ENCODE measurements at places on chromosomes 16 and 17. TPM values are rescaled to one million over a fixed set of nuclear protein-coding genes. Genes with fewer than 3 reads are reported as not detected.
A peak's percentile ranks its signal among the peaks of the same experiment; 100 is the strongest.

The CSH1 gene
- not detected for total RNA-seq

The CLDN9 gene
- total RNA-seq = 1.5 TPM

The MPV17L gene
- total RNA-seq = 5.0 TPM

The VMO1 gene
- 8.3 TPM for total RNA-seq

The FOXJ1 gene
- not detected for total RNA-seq

The RHBDL1 gene
- 0.42 TPM for total RNA-seq

The SLC16A3 gene
- total RNA-seq = 76.0 TPM

The SLC43A2 gene
- total RNA-seq = 21.1 TPM

The INCA1 gene
- total RNA-seq = 1.2 TPM

The KIF2B gene
- total RNA-seq = not detected

The PRDM7 gene
- total RNA-seq = not detected

The SDR42E2 gene
- not detected for total RNA-seq

The FAM222B gene
- 23.4 TPM for total RNA-seq

GRCh38 chr17:12599186-12599920, 66.3 kb upstream of the MYOCD start:
- DNase-seq = no peak
- no peak overlapping the region for H3K27ac ChIP-seq
- no peaks in the 10 kb centered on the region for H3K4me1 ChIP-seq
- H3K27me3 ChIP-seq = no peaks in the 10 kb centered on the region
- no peak overlapping the region for H3K4me3 ChIP-seq

- H3K4me3 ChIP-seq = no peak overlapping the region
- no peak overlapping the region for H3K27ac ChIP-seq
- H3K27me3 ChIP-seq = no peaks in the 10 kb centered on the region
- no peaks in the 10 kb centered on the region for H3K36me3 ChIP-seq
- no peak for DNase-seq
- peaks cover 8% of the 10 kb centered on the region for H3K4me1 ChIP-seq
Measured at GRCh38 chr16:80065541-80065940, 465.0 kb upstream of the MAF start.

DNA sequence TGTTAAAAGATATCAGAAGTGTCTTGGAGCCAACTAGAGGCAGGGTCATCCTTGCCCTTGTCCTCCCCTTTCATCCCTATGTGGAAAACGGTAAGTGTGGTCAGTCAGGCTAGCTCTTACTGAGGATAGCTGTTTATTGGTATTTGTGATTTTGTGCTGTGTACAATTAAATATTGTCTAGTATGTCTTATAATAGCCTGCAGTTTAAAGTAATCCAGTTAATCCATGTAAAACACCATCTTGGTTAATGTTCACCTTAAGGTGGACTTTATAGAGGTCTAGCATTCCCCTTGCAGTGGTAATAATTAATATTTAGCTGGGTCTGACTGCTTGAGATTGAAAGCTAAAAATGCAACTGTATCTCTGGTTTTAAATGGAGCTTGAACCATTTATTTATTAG, 25.6 kb downstream of the METTL9 start:
- H3K27me3 ChIP-seq = no peaks in the 10 kb centered on the region
- peaks cover 7% of the 10 kb centered on the region for H3K36me3 ChIP-seq
- H3K4me3 ChIP-seq = no peak overlapping the region
- peaks cover 4% of the 10 kb centered on the region for H3K4me1 ChIP-seq
- H3K27ac ChIP-seq = no peak overlapping the region

GRCh38 chr17:10756619-10757018, 26.8 kb upstream of the TMEM220 start:
- no peaks in the 10 kb centered on the region for H3K27me3 ChIP-seq
- H3K4me1 ChIP-seq = no peaks in the 10 kb centered on the region
- no peak overlapping the region for H3K4me3 ChIP-seq

DNA sequence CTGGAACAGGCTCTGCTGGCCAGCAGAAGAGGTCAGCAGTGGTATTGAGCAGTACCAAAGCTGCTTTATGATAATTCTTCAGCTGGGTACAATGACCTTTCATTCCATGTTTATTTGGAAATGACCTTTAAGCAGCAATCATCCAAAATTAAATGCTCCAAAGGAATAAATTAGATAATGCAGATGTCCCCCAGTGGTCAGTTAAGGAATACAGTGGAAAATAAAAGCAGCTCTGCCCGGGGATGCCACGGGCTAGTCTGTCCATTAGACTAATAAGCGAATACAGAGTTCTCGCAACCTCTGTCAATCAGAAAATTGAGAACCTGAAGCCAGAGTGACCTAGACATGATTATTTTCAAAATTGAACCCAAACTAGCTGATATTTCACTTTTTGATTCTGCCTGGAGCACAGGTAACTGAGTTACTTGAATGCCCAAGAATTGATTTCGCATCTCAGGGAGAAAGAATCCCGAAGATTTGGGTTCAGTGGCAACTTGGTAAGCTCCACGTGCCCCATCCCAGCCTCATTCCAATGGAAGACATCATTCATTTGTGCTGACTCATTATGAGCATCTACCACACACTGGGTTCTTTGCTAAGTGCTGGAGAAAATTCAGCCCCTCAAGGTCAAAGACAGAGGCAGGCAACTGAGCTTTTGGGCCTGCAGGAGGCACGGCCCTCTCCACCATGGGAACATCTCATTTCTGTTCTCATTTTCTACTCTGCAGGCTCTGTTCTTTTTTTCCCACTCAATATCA, 34.4 kb upstream of the SLC39A11 start:
- H3K27me3 ChIP-seq = no peaks in the 10 kb centered on the region
- H3K27ac ChIP-seq = no peak overlapping the region
- H3K4me3 ChIP-seq = no peak overlapping the region
- DNase-seq = no peak

- H3K27me3 ChIP-seq = no peaks in the 10 kb centered on the region
- no peak overlapping the region for H3K4me3 ChIP-seq
- peaks cover 4% of the 10 kb centered on the region for H3K4me1 ChIP-seq
- DNase-seq = no peak
- no peaks in the 10 kb centered on the region for H3K36me3 ChIP-seq
- no peak overlapping the region for H3K27ac ChIP-seq
Measured at GRCh38 chr16:68533937-68534336, 5.2 kb upstream of the ZFP90 start.

GRCh38 chr17:73430848-73431247, 119.0 kb upstream of the CDC42EP4 start:
- no peak for DNase-seq
- no peak overlapping the region for H3K4me3 ChIP-seq
- H3K4me1 ChIP-seq = no peaks in the 10 kb centered on the region
- H3K27ac ChIP-seq = no peak overlapping the region

DNA sequence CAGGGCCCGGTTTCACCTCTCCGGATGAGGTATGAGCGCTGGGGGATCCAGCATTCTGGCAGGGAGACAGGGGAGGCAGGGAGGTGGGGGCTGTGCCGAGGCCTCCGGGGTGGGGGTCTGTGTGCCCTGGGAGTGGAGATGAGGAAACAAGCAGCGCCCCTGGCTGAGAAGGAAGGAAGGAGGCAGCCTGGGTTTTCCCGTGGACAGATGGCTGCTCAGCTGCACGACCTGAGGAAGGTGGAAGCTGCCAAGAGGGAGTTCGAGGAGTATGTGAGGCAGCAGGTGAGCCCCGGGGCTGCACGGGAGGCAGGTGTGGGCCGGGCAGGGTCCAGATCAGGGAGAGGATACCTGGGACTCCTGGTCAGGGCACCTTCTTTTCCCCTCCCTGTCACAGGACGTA, 4.3 kb downstream of the RNF112 start:
- no peaks in the 10 kb centered on the region for H3K36me3 ChIP-seq
- H3K27ac ChIP-seq = no peak overlapping the region
- H3K27me3 ChIP-seq = no peaks in the 10 kb centered on the region
- H3K4me1 ChIP-seq = peaks cover 13% of the 10 kb centered on the region
- no peak overlapping the region for H3K4me3 ChIP-seq
- DNase-seq = no peak

DNA sequence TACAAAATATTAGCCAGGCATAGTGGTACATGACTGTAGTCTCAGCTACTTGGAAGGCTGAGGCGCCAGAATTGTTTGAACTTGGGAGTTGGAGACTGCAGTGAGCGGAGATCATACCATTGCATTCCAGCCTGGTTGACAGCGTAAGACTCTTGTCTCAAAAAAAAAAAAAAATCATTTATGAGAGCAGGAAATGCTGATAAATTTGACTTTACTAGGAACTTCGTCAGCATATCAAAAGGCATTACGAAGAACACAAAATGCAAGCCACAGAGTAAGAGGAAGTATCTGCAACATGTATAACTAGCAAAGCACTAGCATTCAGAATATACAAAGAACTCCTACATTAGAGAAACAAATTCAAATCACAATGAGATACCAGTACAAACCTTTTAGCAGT, 279.3 kb downstream of the ZFHX3 start:
- H3K27ac ChIP-seq = no peak overlapping the region
- H3K36me3 ChIP-seq = no peaks in the 10 kb centered on the region
- no peak for DNase-seq
- no peaks in the 10 kb centered on the region for H3K27me3 ChIP-seq
- H3K4me1 ChIP-seq = no peaks in the 10 kb centered on the region

GRCh38 chr16:52976539-52977167, 76.0 kb downstream of the CHD9NB start:
- H3K4me1 ChIP-seq = no peaks in the 10 kb centered on the region
- H3K36me3 ChIP-seq = no peaks in the 10 kb centered on the region
- H3K27ac ChIP-seq = no peak overlapping the region

GRCh38 chr16:67846320-67847063, at the start of gene NUTF2:
TSS of gene NUTF2 (plus strand) at chr16:67846933. CDS start at chr16:67865131, 18,198 bp downstream.
- peaks cover 2% of the 10 kb centered on the region for H3K36me3 ChIP-seq
- peak within 1 kb of the TSS; percentile 100 for H3K4me3 ChIP-seq
- peaks cover 40% of the 10 kb centered on the region for H3K4me1 ChIP-seq
- peak within 1 kb of the TSS; percentile 89 for H3K27ac ChIP-seq
- peak; percentile 73 for DNase-seq

DNA sequence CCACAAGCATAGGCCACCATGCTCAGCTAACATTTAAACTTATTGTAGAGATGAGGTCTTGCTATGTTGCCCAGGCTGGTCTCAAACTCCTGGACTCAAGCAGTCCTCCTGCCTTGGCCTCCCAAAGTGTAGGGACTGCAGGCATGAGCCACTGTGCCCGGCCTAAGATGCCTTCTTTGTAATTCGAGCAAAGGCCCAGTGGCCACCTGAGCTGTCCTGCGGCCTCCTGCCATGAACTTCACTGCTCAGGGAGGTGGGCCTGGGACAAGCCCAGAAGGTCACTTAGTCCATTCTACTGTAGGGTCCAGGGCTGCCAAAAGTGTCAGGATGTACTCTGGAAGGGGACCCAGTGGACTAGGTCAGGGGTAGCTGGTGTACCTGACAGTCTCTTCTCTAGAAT, 30.5 kb downstream of the DHX38 start:
- no peaks in the 10 kb centered on the region for H3K27me3 ChIP-seq
- no peak overlapping the region for H3K4me3 ChIP-seq
- no peak for DNase-seq
- no peaks in the 10 kb centered on the region for H3K36me3 ChIP-seq

- H3K4me3 ChIP-seq = peak overlapping the region; percentile 48
- H3K36me3 ChIP-seq = no peaks in the 10 kb centered on the region
- H3K4me1 ChIP-seq = no peaks in the 10 kb centered on the region
- H3K27ac ChIP-seq = no peak overlapping the region
- H3K27me3 ChIP-seq = peaks cover 4% of the 10 kb centered on the region
Measured at GRCh38 chr17:76969598-76970172, 101.5 kb downstream of the MGAT5B start.

- no peak overlapping the region for H3K27ac ChIP-seq
- no peak overlapping the region for H3K4me3 ChIP-seq
- no peaks in the 10 kb centered on the region for H3K27me3 ChIP-seq
- peaks cover 31% of the 10 kb centered on the region for H3K4me1 ChIP-seq
- H3K36me3 ChIP-seq = no peaks in the 10 kb centered on the region
Measured at GRCh38 chr16:9909072-9909825, 273.0 kb downstream of the GRIN2A start.

DNA sequence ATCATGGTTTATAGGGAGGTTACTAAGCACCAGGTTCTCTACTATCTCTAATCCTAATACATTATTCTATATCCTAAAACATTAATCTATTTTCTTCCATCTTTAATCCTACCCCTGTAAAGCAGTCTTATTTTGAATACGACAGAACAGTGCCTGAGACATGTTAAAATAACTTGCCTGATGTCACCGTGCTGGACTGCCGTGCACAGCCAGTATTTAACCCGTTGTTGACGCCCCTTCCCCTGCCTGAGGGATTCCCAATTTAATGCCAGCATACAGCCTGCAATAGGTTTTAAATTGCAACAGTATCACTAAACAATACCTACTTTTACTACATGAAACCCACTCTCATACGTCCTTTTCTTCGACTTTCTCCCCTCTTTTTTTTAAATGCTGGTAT, 133.3 kb downstream of the PARN start:
- no peak for DNase-seq
- H3K27ac ChIP-seq = no peak overlapping the region
- peaks cover 8% of the 10 kb centered on the region for H3K4me1 ChIP-seq
- H3K4me3 ChIP-seq = no peak overlapping the region
- H3K36me3 ChIP-seq = no peaks in the 10 kb centered on the region

DNA sequence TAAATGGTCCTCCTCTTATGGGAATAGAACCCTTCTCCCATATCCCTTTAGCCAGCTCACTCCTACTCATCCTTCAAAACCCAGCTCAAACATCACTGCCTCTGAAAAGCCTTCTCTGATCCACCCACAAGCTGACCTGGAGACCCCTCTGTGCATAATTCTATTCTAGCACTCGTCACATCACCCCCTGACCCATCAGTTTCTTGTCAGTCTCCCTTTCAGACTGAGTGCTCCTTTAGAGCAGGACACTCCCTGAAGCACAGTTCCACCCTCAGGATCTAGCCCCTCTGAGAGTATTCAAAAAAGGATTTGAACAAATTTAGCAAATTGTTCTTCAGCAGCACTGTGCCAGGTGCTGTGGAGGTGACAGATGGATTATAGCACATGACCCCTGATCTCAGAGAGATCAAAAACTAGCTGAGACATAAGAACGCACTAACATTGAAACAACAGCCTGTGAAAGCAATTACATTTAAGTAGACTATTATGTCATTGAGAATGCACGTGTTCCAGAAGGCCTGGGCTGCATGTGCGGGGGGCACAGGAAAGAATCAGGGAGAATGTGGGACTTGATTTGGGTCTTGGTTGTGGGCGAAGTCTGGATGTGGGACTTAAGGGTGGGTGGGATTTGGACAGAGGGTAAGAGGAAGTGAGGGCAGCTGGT, 43.5 kb downstream of the MRPS23 start:
- no peak overlapping the region for H3K27ac ChIP-seq
- no peaks in the 10 kb centered on the region for H3K27me3 ChIP-seq
- DNase-seq = no peak
- no peaks in the 10 kb centered on the region for H3K36me3 ChIP-seq
- no peak overlapping the region for H3K4me3 ChIP-seq

DNA sequence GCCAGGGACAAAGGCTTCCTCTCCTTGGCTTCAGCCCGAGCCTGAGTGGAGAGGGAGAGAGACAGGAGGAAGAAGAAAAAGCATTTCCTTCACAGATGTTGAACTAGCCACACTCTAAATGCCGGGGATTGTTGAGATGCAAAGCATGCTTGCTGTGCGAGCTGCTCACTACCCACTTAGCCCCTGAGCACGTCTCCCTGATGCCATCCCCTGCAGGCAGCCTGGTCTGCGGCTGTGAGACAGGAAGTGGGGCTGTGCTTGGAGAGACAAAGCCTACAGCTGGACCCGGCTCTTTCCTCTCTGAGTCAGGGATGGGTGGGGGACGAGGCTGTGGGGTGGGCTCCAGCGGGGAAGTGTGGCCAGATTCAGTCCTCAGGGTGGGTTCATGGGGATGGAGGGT, 13.7 kb downstream of the WNT9B start:
- no peaks in the 10 kb centered on the region for H3K27me3 ChIP-seq
- H3K36me3 ChIP-seq = no peaks in the 10 kb centered on the region
- H3K4me3 ChIP-seq = no peak overlapping the region
- H3K4me1 ChIP-seq = no peaks in the 10 kb centered on the region

Measured in thoracic aorta (tissue), 2 donors.